ENCODE measurements at places on chromosomes 12 and 14.

DNA sequence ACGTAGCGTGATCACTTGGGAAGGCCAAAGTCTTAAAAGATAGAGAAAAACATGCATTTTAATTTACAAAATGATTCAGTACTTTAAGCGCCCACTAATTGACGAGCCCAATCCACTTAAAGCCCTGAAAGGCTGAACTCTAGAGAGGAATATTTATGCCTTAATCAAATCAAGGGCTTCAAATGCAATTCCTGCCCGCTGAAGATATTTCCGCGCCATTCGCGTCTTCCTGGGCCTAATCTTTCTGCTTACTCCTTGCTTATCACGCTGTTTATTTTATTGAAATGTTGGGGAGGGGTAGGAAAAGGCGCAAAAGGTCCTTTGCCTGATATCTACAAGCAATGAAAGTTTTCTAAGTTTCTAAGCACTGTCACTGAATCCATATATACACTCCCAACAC is 4.0 kb downstream of the TBX3 start:
- DNase-seq, result no peak

DNA sequence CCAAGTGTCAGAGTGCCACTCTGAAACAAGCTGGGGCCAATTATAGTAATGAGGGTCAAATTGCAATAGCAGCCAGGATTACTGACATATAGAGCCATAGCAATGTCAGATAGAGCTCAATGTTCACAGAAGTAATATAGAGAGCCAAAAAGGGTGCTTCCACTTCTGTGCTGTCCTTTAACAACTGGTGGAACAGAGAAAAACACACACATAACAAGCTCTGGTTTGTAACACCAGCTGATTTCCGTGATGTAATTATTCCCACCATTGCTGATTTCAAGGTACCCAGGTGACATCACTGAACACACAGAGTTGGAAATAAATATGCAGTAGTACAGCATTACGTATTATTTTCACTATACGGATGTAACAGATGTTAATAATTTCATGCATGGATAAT is 3.0 kb upstream of the CLEC2B start:
- DNase-seq, result no peak

- DNase-seq, result no peak
These were observed 2.7 kb upstream of the WASHC3 start for GRCh38 chr12:102064476-102064875.

DNA sequence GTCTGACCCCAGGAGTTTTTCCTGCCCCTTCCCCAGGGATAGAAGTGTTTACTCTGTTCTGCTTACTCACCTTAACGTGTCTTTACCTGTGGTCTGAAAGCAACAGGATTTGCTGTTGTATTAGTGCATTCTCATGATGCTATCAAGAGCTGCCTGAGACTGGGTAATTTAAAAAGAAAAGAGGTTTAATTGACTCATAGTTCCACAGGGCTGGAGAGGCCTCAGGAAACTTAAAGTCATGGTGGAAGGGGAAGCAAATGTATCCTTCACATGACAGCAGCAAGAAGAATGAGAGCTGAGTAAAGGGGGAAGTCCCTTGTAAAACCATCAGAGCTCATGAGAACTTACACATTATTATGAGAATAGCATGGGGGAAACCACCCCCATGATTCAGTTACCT is 240.4 kb downstream of the SNAPC1 start:
- DNase-seq, result no peak

GRCh38 chr14:74571901-74572725 is 39.9 kb downstream of the LTBP2 start:
- DNase-seq, result peak; percentile 81
